ENCODE measurements at places on chromosomes 2 and 18.

DNA sequence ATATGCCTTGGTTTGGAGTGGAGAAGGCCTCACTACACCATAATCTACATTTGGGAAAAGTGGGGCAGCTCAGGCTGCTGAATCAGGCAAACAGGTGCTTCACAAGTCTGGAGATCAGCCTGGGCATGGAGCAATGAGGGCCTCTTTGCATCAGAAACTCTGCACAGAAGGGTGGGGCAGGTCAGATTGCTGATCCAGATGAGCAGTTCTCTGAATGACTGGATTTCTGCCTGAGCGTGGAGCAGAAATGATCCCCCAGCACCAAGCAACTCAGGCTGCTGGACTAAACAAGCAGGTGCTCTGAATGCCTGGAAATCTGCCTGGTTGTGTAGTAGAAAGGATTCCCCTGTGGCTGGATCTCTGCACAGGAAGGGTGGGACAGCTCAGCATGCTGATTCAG, 605.3 kb upstream of the ZNF804A start:
- DNase-seq = no peak

DNA sequence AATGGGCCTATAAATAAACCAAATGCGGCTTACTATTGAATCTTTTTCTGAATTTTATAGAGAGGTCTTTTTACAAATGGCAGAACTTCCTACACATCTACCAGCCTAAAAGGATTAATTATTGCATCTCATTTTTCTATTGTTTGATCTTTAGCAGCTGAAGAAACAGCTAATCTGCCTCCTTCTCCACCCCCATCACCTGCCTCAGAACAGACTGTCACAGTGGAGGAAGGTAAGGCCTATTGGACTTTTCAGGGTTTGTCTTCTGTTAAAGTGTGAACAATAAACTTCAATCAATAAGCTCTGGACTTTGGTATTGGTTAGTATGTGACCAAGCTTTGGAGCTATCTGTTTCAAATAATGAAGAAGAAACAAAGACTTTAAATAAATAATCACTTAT, 91.0 kb upstream of the UNC80 start:
- DNase-seq = no peak

GRCh38 chr2:158467248-158467647, 10.5 kb downstream of the PKP4 start:
- DNase-seq = no peak

DNA sequence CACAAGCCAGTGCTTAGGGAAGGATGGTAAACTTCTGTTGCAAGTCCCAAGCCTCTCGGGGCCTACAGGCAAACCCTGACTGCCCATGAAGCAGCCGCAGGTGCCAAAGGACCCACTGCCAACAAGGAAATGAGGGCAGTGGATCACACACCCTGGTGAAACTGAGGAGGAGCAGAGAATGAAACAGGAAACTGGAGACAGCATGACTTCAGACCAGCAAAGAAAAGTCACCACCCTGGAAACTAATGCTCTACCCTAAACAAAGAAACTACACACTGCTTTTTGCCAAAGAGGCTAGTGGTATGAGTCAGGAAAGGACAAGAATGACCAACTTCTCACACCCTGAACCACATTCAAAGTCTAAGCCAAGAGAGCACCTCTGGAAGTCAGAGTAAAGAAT, 97.2 kb downstream of the MYO5B start:
- DNase-seq = no peak

GRCh38 chr2:165698444-165698884, 95.6 kb downstream of the GALNT3 start:
- DNase-seq = no peak

DNA sequence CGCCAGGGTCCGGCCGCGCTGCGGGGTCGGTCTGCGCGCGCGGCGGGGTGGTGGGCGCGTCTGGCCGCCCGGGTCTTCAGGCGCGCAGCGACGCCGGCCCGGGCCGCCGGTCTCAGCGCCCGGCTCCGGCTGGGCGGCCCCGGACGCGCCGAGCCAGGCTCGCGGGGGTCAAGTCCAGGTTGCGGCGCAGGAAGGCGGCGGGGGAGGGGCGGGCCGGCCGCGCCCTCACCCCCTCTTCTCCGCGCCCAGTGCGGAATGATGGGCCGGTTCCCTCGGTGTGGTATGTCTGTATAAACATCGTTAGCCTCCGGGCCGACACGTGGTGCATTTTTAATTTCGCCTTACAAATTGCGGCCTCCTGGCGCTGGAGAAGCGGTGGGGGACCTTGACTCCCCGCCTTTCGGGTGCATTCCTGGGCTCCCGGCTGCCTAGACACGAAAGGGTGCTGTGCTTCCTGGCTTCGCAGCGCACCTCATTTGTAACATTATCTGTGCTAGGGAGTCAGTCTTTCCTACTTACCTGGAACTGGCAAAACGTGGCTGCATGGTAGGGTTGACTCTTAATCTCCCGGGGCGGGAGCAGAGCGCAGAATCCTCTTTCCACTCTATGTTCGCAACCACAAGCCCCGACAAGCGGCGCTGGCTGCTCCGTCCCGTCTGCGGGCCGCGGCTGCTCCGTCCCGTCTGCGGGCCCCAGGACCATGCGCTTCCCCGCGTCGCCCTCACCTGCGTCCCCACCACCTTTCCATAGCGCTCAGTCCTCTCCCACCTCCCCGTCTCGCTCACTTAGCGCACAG, 69.0 kb downstream of the CTAGE1 start:
- no peak for DNase-seq

DNA sequence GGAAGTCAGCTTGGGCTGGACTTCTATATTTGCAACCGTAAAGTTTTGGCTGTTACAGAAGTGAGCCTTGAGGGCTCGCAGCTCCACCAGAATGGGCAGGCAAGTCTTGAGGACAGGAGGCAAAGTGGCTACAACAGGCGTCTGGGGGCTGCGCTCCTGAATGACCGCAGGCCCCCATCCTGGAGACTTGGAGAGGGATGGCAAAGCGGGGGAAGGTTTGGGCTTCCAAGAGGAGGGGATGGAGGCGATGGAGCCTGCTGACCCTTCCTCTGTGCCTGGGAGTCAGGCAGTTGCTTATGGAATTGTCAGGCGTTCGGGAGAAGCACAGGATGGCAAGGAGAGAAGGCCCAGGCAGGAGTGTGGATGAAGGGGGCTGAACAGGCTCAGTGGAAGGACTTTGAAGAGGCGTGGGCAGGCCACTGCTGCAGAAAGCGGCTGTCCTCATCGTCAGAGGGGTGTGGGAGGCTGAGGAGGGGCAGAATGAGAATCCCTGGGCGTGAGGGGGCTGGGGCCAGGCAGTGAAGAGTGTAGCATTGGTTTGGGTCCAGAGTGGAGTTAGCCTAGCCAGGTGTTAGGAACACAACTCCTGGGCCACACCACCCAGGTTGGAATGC, 72.3 kb downstream of the INHBB start:
- no peak for DNase-seq

GRCh38 chr18:75041586-75041985, 167.4 kb downstream of the PTGR3 start:
- DNase-seq = no peak

- DNase-seq = no peak
Measured at GRCh38 chr2:235968616-235969324, 199.4 kb downstream of the GBX2 start.

- no peak for DNase-seq
Measured at GRCh38 chr2:8421658-8422449, 260.0 kb upstream of the ID2 start.

- no peak for DNase-seq
Measured at GRCh38 chr2:17115042-17115441, 403.2 kb downstream of the RAD51AP2 start.

- DNase-seq = no peak
Measured at GRCh38 chr18:10121028-10121427, 207.2 kb downstream of the VAPA start.

All from activated T-helper 9 cell treated with anti-CD3 and anti-CD28 coated beads, Interleukin-2, amount 50 U/mL, for 16 hours (primary cell).